ENCODE measurements at places on chromosomes 4 and X.
A peak's percentile ranks its signal among the peaks of the same experiment; 100 is the strongest.

GRCh38 chr4:139710073-139710472 is 44.5 kb downstream of the MGST2 start:
- no peak for DNase-seq

DNA sequence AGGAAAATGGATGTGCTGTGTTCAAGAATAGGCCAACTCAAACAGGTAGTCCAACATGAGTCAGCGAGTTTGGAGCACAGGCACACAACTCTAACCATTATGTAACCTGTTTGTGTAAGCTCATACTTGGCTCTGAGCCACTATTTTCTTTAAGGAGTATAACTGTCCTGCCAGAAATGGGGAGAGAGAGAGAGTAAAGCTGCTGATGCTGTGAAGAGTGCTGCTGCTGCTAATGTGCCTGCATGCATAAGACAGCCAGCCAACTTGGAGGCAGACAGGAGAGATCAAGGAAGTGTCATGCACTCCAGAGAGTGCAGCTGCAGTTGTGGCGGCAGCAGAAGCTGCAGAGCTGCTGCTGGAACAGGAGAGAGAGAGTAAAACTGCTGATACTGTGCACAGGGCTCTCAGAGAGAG is 11.7 kb upstream of the STATH start:
- no peak for DNase-seq

DNA sequence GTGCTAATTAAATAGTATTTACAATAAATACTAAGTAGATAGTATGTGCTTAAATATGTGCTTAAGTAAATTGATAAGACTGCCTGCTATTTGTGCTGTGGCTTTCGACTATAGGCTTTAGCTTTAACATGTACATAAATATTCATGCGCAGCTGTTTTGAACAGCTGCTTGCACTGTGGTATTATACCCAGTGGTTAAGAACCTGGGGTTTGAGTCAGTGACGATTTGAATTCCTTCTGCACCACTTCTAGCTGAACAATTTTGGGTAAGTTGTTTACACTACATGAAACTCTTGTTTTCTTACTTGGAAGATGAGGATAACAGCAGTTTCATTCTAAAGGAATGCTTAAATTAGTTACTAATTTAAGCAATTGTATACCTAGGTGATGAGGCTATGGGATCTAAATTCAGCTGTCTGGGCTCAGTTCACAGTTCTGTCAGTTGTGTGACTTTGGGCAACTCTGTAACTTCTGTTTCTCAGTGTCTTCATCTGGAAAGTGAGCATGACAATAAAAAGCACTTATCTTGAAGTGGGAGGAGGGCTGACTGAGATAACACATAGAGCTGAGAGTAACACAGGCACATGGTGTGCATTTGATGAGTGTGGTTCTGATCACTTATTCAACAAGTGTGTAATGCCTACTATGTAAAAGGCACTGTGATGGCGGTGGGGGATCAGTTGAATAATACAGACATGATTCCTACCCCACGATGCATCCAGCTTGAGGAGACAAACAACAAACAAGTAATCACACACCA is 37.0 kb downstream of the HPGDS start:
- no peak for DNase-seq

DNA sequence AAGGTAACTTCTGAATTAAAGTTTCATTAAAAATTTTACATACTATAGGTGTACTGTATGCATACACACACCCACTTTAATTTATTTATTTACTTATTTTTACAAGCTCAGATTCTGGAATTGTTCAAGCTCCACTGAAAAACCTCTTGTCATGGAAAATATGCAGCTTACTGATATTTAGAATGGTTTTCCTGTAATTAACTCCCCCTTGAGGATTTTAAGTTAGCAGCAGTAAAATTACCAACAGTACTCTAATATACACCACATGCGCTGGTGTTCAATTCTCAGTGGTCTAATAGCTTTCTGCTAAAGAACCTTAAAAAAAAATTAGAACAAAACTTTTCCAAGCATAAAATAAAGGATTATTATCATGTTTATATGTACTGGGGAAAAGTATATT is 12.0 kb downstream of the MAB21L2 start:
- DNase-seq, result no peak

GRCh38 chrX:3582451-3582850 is 131.0 kb downstream of the PRKX start:
- DNase-seq, result no peak

- DNase-seq, result peak; percentile 37
These were observed 65.9 kb downstream of the EFNB1 start for GRCh38 chrX:68894513-68895340.

- DNase-seq, result no peak
These were observed 61.7 kb upstream of the PLS3 start for GRCh38 chrX:115499112-115499805.

DNA sequence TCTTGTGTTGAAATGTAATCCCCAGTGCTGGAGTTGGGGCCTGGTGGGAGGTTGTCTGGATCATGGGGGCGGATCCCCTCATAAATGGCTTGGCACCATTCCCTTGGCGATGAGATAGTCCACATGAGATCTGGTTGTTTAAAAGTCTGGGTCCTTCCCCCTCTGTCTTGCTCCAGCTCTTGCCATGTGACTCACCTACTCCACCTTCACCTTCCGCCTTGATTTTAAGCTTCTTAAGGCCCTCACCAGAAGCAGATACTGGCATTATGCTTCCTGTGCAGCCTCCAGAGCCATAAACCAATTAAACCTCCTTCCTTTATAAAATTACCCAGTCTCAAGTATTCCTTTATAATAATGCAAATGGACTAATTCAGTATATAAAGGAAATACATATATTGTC is 111.5 kb downstream of the NR3C2 start:
- DNase-seq, result no peak

DNA sequence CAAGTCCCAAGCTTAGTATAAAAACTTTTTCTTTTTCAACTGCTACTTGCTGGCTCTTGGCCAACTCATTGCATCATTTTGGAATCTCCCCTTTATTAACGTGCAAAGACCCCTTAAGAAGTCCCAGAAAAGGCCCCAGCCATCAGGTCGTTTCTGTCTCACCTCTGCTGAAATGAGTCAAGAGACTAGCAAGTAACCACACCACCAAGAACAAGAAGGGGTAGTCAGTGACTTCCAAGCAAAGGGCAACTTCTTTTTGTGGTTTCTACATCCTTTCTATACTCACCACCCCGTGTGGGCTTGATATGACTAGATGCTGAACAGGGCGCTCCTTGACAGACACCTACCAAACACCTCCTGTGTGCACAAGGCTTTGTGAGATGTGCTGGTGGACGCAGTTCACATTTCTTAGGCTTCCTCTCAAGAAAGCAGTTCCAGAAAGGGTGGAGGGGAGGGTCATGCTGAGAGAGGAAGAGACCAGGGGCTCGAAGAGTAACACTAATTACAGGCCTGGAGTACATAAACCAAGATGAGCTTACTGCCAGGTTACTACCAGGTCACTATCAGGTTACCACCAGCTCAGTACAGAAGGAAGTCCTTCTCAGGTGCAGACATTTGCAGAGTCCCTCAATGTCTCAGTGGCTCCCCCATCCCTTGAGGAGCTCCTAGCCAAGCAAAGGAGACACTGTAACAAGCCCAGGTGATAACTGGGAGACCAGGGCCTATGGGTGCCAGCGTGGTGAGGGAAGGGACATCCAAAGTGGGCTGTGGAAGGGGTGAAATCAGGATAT is 19.3 kb downstream of the JAKMIP1 start:
- peak; percentile 64 for DNase-seq
